ENCODE measurements at places on chromosomes 2 and 18.

GRCh38 chr2:98907385-98907784 lies 28.6 kb downstream of the CRACDL start:
- DNase-seq, result no peak

- no peak for DNase-seq
Observed at GRCh38 chr2:239750929-239751678, 274.0 kb downstream of the NDUFA10 start.

DNA sequence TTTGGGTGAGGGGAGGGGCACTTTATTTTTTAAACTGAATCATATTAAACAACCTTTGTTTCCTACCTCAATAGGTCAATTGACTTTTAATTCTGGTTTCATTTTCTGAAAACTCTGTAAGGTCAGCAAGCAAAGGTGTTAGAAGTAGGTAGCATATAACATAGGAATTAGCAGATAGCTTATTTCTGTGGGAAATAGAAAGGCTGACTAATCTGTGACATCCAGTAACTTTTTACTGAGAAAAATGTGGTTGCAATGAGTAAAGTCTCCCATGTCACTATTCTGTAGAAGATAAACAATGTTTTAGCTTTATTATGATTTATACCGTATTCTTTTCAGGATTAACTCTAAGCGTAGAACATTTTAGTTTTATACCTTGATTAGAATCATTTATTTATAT lies 240.4 kb downstream of the PLCL1 start:
- DNase-seq, result no peak

- no peak for DNase-seq
Observed at GRCh38 chr2:187577310-187577709, 23.1 kb upstream of the TFPI start.

- DNase-seq, result no peak
Observed at GRCh38 chr2:107380912-107381311, 445.8 kb upstream of the RGPD4 start.

GRCh38 chr2:85758361-85759256 lies 4.8 kb downstream of the ATOH8 start:
- DNase-seq, result no peak

GRCh38 chr2:208350610-208351009 lies 56.0 kb upstream of the PTH2R start:
- no peak for DNase-seq

DNA sequence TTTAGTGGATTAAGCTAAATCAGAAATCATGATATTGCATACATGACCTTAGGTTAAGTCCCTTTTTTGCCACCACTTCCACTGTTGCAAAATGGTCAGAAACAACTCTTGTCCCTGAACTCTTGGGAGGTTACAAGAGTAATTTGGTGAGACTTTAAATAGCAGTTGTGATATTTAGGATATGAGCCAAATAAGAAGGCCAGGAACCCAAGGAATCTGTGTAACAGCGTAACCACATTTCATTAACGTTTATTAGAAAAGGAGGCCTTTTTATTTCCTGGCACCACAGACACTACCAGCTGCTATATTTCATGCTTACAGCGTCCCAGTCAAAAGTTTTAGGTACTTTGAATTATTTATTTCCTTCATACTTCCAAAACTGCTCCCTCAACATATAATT lies 268.0 kb downstream of the GPD2 start:
- DNase-seq, result no peak

DNA sequence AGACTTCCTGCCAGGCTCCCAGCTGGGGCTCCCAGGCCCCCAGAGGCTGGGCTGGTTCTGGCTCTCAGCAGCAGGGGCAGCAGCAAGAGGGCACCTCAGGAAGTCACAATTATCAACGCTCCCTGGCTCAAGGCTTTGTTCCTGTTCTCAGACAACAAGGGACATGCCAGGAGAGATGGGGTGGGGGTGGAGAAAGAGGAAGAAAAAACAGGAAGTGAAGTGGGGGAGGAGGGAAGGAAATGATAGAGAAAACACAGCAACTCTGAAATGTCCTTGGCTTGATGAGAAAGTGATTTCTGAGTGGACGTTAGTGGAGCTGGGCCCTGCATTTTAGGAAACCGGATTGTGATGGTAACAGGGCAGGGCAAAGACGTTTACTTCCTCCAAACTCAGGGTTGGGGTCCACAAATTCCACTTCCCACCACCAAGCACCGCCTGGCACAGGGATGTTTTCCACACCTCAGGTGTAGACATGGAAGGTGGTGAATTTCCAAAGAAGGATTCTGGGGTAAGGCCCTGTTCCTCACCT lies 40.4 kb downstream of the CYRIA start:
- no peak for DNase-seq

- peak; percentile 22 for DNase-seq
Observed at GRCh38 chr2:174492963-174493431, 6.2 kb upstream of the GPR155 start.

- DNase-seq, result no peak
Observed at GRCh38 chr2:43388371-43388770, 162.0 kb upstream of the ZFP36L2 start.

DNA sequence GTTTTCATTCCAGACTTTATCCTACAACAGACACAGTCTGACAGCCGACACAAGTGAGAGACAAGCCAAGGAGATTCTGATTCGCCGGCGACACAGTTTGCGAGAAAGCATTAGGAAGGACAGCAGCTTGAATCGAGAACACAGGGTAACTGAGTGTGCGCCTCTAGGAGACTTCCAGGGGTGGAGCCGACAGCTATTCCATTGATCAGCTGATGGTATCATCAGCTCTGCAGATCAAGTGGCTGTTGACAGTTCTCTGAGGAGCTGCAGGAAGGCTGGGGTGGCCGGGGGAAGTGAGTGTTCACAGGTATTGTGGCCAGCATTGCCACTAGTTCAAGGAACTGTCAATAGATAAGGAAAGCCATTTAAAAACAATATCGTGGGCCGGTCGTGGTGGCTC lies 57.3 kb upstream of the TMEM182 start:
- DNase-seq, result no peak

- no peak for DNase-seq
Observed at GRCh38 chr18:63299837-63300745, 19.5 kb downstream of the BCL2 start.

GRCh38 chr2:210839034-210839433 lies 282.6 kb downstream of the CPS1 start:
- no peak for DNase-seq

DNA sequence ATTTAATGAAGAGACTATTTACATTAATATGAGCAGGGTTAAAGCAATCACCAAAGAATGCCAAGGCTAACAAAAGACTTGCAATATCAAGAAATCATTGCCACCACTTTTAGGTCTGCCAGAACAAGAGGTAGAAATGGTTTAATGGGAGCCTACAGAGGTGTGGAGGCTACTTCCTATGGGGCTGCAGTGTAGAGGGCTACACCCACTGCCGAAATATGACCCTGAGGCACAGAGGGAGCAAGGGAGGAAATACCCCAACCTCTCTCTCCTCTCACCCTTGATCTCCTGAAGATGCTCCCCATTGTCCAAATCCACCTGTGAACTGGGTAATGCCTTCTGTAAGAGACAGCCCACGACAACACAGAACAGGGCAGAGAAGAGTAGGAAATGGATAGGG lies 315.4 kb downstream of the SMAD2 start:
- DNase-seq, result no peak

DNA sequence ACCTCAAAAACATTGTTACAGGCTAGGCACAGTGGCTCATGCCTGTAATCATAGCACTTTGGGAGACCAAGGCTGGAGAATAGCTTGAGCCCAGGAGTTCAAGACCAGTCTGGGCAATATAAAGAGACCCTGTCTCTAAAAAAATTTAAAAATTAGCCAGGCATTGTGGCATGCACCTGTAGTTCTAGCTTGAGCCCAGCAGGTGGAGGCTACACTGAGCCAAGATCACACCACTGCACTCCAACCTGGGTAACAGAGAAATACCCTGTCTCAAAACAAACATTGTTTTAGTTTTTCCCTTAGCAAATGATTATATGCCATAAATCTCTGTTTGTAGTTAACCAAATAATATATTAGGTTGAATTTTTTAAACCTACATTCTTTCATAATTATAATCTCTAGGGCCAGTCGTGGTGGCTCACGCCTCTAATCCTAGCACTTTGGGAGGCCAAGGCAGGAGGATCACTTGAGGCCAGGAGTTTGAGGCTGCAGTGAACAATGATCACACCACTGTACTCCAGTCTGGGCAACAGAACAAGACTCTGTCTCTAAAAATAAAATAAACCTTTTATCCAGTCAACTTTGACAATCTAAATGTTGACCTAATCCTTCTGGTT lies 13.3 kb upstream of the CYP20A1 start:
- peak; percentile 26 for DNase-seq

GRCh38 chr2:9797681-9798556 lies 45.4 kb upstream of the TAF1B start:
- no peak for DNase-seq

DNA sequence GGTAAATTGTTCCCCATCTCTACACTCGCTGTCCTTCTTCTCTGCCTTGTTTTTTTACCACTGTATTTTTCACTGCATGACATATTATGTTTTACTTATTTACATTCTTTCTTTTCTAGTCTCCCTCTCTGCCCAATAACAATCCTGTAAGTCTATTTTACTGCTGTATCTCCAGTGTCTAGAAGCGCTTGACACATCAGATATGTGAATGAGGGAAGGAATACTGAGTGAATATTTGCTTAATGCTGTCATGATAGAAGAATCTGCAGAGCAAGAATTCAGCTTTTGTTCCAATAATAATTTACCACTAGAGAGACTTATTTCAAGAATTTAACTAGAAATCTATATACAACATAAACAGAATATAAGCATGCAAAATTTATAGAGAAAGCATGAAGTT lies 99.5 kb downstream of the GALNT13 start:
- DNase-seq, result no peak

- DNase-seq, result no peak
Observed at GRCh38 chr2:65491381-65491905, 59.0 kb upstream of the SPRED2 start.

DNA sequence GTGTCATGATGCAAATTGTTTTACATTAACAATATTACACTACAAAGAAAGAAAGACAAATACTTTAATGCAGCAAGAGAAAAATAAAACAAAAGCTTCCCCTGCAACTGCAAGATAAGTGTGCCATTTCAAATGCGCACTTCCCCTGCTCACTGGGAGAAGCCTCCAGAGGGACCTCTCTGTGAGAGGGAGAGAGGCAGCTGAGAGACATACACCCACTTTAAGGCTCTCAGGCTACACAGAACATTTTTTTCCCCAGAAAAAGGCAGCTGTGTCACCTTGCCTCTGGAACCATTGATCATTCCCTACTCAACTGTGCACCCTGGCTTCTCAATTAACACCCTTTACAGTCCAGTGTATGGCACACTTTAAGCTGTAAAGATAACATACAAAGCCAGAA lies 75.2 kb downstream of the DPP4 start:
- no peak for DNase-seq

DNA sequence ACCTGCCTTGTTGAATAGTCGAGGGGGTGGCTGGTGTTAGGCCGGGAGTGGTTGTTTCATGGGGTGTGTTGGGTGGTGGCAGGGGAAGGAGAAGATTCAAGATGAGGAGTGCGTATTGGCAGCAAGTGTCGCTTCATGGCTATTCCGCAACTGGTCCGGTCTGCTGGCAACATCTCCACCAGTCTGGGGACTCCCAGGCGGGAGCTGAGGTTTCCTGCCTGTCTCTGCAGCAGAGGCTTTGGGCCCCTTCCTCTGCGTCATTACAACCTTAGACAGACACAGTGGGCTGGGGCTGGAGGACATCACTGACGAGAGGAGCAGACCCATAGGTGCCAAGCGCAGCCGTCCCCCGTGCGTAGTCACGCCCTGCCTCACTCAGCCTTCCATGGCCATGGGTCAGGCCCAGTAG lies 64.0 kb upstream of the MCFD2 start:
- DNase-seq, result peak; percentile 67

- DNase-seq, result no peak
Observed at GRCh38 chr2:208491641-208492040, 85.0 kb downstream of the PTH2R start.

GRCh38 chr2:128319631-128320191 lies 1.0 kb upstream of the HS6ST1 start:
- DNase-seq, result no peak

GRCh38 chr2:12060886-12061285 lies 314.5 kb downstream of the LPIN1 start:
- DNase-seq, result no peak

GRCh38 chr2:240060977-240061591 lies 7.8 kb upstream of the OR6B3 start:
- DNase-seq, result no peak

GRCh38 chr18:26442126-26442525 lies 106.2 kb downstream of the KCTD1 start:
- no peak for DNase-seq

GRCh38 chr2:217412277-217412676 lies 552.4 kb upstream of the TNP1 start:
- DNase-seq, result no peak

GRCh38 chr18:56001576-56001975 lies 413.6 kb upstream of the TCF4 start:
- DNase-seq, result no peak

- DNase-seq, result no peak
Observed at GRCh38 chr2:26614216-26615138, 26.7 kb downstream of the CIB4 start.

GRCh38 chr2:197875763-197876162 lies 71.4 kb downstream of the PLCL1 start:
- no peak for DNase-seq

GRCh38 chr2:206515580-206515979 lies 72.2 kb downstream of the ADAM23 start:
- no peak for DNase-seq

DNA sequence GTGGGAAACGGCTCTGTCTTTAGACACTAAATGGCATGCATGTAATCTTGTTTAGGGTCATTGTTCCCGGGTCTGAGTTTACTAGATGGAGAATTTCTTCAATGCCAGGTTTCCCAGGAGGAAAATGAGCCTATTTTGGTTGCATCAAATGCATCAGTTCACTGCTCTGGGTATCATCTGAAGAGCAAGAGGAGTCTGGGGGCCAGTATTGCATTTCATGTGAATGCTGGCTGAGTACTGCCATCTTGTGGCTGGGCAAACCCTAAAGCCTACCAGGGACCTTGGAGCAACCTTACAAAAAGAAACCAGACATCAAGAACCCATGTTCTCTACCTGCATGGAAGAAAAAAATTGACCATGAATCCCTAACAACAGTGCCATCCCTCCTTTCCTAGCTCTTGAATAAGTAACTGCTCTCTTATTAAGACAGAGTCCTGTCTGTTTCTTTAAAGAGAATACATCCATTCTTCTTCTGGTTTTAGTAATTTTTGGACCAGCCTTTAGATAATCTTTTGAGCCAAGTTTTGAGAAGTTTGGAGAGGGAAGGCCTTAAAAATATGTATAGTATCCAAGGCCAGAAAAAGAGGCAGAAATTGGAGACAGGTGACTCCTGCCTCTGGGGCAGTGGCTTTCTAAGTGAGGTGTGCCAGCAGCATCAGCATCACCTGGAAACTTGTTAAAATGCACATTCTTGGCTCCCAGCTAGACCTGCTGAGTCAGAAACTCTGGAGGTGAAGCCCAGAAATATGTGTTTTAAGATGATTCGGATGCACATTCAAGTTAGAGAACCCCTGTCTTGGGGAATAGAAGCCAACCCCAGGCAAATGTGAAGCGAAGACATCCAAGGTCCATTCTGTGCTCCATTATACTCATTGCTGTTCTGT lies 261.0 kb upstream of the CXCR4 start:
- DNase-seq, result peak; percentile 70

- no peak for DNase-seq
Observed at GRCh38 chr18:9627642-9628041, 13.3 kb upstream of the PPP4R1 start.
